ENCODE measurements at places on chromosomes 5 and 9.

DNA sequence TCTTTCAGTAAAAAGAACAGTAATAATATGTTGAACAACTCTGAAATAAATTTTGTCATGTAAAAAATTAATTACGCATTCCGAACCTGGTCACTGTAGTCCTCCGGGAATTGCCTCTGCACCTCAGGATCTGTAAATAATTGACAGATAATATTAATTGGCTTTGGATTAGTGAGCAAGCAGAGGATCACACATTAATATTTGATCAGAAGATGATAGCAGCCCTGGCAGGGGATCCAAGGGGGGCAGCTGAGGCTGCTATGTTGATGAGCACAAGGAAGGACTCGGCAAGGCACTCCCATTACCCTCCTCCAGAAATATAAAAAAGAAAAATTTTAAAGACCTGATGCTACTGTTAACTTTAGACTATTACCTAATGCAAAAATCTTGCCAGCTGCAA lies 137.4 kb downstream of the DENND1A start:
- no peak for DNase-seq

DNA sequence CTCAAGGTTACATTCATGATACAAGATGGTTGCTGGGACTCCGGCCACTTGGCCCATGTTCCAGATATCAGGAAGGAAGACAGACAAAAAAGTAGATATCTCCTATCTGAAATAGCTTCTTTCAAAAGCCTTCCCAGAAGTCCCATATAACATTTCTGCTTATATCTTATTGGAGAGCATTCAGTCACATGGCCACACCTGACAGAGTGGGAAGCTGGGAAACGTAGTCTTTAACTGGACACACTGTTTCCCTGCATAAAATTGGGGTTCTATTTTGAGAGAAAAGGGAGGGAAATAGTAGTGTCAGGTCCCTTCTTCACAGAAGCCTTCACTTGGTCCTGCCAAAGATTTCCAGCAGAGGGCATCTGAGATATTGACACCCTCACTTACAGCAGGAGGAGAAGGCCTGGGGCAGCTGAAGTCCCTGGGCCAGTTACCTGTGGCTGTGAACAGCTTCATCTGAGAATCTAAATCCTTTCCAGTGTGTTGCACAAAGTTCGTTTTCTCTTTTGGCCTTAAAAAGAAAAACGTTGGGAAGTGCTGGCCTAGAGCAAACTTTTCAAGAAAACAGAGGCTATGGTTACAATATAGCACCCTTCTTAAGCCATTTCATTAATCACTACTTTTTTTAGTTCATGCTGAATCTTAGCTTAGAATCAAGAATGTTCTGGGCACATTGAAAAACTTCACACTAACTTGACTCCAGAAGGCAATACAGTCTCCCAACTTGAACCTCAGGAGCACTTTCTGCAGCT lies 33.5 kb downstream of the SPEF2 start:
- DNase-seq = peak; percentile 54

GRCh38 chr5:121478636-121479035 lies 373.0 kb upstream of the FTMT start:
- no peak for DNase-seq

- DNase-seq = no peak
Observed at GRCh38 chr5:178757049-178757809, 26.8 kb upstream of the ZNF354A start.

DNA sequence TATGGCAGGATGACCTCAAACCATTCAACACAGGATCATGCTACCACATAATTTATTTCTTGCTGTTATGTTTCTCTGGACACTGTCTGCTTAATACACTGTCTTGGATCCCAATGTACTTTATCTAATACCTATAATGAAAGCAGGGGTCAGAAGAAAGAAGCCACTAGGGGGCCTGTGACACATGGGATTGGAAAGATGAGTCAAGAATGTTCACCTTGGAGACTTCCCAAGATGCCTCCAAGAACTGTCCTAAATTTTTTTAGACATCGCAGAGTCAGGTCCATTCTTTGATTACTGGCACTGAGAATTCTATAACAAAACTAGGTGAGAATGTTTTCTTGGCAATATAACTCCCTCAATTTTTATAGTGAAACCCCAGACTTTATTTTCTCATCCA lies 305.8 kb upstream of the SMARCA2 start:
- no peak for DNase-seq
